ENCODE measurements at places on chromosomes 7 and 10. TPM values are rescaled to one million over a fixed set of nuclear protein-coding genes. Genes with fewer than 3 reads are reported as not detected.

The MRC1 gene
- total RNA-seq = not detected

The GPR85 gene
- 3.6 TPM for total RNA-seq

The TAS2R5 gene
- total RNA-seq = 4.4 TPM

The ASB10 gene
- total RNA-seq = not detected

The IDI2 gene
- not detected for total RNA-seq

The CLRN3 gene
- total RNA-seq = not detected

The PRR15 gene
- 4.4 TPM for total RNA-seq
